ENCODE measurements at places on chromosomes 5 and 9.

- no peak for DNase-seq
These were observed 174.3 kb upstream of the RORB start for GRCh38 chr9:74322661-74323314.

DNA sequence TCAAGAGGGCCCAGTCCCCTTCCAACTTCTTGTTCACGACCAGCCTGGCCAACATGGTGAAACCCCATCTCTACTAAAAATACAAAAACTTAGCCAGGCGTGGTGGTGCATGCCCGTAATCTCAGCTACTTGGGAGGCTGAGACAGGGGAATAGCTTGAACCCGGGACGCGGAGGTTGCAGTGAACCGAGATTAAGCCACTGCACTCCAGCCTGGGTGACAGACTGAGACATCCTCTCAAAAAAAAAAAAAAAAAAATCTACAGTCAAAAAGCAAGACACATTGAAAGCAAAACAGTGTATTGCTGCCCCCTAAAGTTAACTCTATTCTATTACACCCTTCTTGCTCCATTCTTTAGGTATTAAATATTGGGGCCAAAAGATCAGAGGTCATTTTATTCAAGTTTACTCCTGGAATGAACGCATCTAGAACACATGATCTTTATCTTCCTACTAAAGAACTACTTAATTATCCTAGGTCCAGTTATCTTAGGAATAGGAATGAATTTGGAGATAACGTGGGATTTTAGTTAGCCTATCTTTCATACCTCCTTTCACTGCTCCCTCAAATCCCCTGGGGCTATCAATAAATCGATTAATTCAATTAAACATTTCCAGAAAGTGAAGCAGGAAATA, 2.4 kb downstream of the ATG12 start:
- peak; percentile 66 for DNase-seq

DNA sequence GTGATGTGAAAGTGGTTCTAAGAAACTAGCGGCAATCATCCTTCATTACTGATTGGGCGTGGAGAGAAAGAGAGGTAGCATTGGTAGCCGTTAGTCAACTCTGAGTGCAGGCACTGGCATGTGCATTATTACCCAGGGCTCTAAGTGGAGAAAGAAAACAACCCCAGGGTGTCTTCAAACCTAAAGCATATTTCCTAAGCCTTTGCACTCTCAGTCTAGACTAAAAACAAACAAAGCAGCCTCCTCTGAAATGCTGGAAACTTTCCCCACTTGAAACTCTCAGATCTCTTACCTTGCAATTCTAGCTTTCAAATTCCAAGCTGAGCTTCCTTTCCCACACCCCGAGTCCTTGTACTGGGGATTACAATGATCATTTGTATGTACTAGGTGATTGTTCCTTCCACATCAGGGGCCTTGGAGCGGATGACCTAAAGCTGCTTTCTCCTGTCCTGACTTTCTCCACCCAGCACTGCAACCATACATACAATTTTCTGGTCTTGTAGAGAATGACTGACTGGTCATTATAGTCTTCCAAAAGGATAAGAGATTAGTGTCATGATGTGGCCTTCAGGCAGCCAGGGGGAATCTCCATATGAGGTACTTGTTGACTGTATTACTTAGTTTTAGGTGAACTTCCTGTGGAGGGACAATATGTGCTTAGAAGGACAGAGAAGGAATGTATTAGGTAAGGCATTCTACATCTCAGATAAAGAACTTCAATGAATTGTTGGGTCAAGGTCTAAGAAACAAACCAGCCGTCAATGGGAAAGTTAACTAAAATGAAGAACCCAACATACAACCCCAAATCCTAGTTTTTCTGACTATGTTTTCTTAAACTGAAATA, 98.3 kb upstream of the CDKN2B start:
- no peak for DNase-seq

- no peak for DNase-seq
These were observed 179.9 kb downstream of the GAS1 start for GRCh38 chr9:86767373-86767772.

DNA sequence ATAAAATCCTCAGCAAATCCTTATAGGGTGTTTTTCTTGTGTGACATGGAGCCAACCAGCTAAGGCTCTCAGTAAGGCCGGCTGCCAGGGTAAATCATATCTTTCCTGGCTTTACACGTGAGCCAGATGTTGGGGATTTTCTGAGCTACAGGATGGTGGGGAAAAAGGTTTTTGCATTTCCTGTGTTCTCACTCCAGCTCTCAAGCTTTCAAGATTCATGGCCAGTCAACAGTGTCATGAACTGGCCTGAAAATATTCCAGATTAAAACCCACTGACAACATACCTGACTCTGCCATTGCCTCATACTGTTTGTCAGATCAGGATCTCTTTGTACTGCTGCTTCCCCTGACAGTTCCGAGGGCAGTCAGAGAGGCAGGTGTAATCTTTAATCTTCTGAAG, 306.9 kb downstream of the GLIS3 start:
- no peak for DNase-seq

DNA sequence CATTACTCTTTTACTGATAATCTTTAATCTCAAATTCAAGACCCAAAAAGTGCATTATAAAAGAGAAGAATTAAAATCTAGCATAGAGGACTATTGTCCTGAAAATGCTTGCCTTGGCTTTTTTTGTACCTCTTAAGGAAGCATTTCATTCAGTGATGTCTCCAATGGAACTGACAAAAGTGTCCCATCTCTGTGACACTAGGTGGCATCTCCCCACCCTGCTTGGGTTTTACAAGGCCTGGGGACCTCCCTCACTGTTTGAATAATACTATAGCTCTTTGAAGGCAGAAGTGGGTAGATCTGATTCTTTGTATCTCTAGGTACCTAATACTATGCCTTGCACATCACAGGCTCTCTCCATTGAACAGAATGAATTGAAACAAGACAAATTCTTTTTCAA, 180.6 kb downstream of the EPB41L4A start:
- DNase-seq: no peak

DNA sequence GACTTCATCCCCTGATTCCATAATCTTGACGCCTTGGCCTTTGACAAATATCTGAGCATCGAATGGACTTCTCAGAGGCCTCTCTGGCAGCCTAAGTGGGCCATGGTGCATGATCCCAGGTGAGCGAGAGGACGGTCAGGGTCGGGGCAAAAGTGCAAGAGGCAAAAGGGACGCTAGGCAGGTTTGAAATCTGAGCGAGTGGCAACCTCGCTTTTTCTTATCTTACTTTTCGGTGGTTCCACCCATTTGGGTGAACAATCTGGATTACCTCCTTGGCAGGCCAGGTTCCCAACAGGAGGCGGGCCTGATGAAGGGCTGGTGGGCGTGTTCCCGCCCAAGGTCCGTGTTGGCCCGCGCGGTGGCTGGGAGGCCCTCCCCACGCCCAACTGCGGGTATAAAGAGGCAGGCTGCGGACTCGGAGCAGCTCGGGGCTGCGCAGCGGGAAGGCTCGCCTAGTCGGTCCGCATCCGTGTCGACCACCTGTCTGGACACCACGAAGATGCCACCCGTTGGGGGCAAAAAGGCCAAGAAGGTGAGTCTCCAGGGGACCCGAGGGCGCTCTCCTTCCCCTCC, at the start of gene BHMT:
BHMT (plus strand) TSS at position 423 of the 573 bp plus-strand sequence; CDS start at position 500, 77 bp downstream.
- DNase-seq: no peak

DNA sequence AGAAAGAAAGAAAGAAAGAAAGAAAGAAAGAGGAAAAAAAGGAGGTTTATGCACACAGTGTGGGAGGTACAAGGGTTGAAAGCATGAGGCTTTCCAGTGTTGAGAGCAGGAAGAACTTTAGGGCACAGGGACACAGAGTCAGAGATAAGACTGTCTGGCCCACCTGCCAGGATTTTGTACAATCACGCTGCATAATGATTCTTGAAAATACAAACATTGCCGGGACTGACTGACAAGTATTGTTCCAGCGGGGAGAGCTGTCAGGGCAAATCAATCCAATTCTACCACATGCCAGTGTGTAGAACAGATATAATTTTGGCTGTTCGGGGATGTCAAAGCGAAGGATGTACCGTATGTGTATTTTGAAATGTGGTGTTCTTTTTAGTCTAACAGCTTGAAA, 254.7 kb downstream of the NTRK2 start:
- DNase-seq: no peak

Data from inflammatory macrophage treated with lipopolysaccharide for 4 hours (primary cell).